ENCODE measurements at places on chromosomes 3 and 15.

GRCh38 chr3:2212206-2212605 is 113.5 kb downstream of the CNTN4 start:
- no peak for DNase-seq

DNA sequence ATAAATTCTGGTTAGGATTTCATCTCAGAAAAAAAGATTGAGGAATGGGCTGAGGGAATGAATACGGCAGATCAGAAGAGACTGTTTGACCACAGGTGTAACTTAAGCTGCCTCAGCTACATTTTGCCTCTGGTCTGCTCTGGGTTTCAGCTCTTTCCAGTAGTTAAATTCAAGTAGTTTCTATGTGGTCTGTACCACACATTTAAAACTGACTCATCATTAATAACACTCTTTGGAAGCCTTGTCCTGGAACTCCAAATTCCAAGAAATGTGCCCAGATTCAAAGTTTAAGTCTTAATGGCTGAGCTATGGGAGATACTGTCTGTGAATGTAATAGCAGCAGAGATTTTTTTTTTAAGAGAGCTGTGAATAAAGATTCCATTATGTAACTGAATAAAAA is 133.1 kb upstream of the IGSF10 start:
- DNase-seq = peak; percentile 4

- DNase-seq = no peak
These were observed 1042.7 kb downstream of the PLOD2 start for GRCh38 chr3:145118303-145118702.

DNA sequence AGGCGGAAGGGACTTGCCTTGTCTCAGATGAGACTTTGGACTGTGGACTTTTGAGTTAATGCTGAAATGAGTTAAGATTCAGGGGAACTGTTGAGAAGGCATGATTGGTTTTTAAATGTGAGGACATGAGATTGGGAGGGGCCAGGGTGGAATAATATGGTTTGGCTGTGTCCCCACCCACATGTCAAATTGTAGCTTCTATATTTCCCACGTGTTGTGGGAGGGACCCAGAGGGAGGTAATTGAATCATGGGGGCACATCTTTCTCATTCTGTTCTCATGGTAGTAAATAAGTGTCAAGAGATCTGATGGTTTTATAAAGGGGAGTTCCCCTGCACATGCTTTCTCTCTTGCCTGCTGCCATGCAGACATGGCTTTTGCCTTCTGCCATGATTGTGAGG is 89.2 kb downstream of the CGGBP1 start:
- DNase-seq = no peak

- DNase-seq = peak; percentile 13
These were observed 405.5 kb upstream of the CNTN4 start for GRCh38 chr3:1693145-1693544.

DNA sequence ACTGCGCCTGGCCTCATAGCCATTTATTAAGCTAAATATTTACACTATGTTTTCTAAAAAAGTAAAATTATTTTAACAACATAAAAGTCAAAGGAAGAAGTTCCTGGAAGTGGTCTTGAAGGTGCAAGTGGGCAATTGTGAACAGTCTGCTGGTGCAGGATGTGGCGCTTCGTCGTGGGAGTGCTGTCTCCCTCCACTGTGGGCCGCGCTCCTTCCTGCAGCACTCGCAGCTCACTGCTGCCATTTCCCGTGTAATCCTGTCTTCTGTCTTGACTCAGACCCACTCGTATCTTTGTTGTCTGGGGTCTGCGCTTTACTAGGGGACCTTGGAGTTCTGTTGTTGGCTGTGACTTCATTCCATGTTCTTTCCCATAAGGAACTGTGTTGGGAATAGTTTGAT is 56.3 kb downstream of the APBA2 start:
- no peak for DNase-seq

DNA sequence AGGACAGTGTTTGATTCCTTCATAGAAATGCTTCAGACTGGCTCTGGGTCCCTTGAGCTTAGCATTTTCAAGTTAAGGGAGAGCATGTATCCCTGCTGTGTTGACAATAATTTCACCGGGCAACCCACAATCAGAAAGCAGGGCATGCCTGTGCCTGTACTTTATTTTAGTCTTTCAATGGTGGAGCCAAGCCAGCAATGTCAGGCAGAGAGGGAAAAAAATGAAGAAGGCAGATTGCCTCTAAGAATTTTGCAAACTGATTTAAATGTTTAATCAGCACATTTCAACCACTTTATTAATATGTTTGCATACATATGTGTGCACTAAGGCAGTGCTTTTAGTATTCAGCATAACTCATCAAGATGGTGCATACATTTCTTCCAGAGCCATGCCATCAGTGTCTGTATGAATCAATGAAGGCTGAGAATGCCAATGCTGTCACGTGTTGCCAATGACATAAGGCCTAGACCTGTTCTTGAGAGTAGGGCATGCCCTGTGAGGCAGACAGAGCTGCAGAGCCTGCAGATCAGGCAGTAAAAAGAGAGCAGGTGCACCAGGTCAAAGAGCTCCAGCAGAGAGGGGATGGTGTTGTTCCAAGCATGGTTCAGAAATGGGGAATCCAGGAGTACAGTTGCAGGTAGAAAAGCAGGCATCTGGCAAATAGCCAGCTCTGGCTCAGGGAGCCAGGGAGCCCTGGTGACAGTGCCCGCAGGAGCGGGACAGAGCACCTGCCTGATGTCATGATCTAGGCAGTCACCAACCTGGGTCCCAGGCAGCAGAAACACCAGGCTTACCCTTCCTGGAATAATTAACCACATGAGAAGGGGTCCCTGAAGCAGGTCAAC is 508.5 kb downstream of the GABRG3 start:
- DNase-seq = no peak

DNA sequence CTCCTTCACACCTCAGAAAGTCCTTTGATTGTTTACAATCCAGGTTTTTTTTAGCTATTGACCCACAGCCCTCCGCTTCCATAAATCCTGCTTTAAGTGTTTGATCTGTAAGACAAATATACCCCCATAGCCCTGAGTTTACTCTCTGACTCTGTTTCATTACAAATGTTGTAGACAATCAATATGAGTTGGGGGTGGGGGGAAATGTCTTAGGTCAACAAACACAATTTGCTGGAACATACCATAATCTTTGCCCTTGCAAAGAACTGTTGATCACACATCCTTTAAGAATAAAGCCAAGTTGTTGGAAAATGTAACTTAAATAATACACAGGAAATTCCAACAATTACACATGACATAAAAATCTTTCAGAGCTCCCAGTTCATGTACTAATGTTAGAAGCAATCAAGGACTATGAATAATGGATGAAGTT is 301.8 kb upstream of the SEMA6D start:
- DNase-seq = no peak

- DNase-seq = no peak
These were observed 337.2 kb upstream of the RARB start for GRCh38 chr3:25090698-25091453.

DNA sequence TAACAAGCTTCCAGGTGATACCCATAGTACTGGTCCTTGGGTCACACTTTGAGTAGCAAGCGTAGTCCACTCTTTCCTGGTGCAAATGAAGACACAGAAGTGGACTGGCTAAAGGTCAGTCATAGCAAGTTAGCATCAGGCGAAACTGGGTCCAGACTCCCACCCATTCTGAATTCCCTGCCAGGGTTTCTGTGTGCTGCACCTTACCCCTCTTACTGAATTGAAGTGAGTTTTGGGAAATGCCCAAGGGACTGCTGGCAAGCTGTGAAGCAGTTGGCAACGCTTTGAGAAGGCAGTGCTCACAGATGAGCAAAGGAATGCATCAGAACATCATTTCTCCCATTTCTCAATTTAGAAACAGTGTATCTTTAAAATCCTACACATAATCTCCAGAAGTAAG is 1.8 kb upstream of the LSG1 start:
- no peak for DNase-seq

- no peak for DNase-seq
These were observed 6.9 kb upstream of the FOXB1 start for GRCh38 chr15:59997070-59997701.

- no peak for DNase-seq
These were observed 69.6 kb downstream of the RYR3 start for GRCh38 chr15:33380406-33380805.

- DNase-seq = no peak
These were observed 155.6 kb downstream of the STXBP5L start for GRCh38 chr3:121063628-121064027.

- no peak for DNase-seq
These were observed 266.8 kb downstream of the TLE3 start for GRCh38 chr15:69830876-69831275.

- DNase-seq = no peak
These were observed 6.0 kb upstream of the BFSP2 start for GRCh38 chr3:133393691-133394474.

GRCh38 chr3:4546346-4547178 is 53.4 kb downstream of the ITPR1 start:
- DNase-seq = no peak

- no peak for DNase-seq
These were observed 579.9 kb upstream of the ZNF717 start for GRCh38 chr3:76365275-76365674.

GRCh38 chr3:155608228-155608920 is 136.5 kb downstream of the PLCH1 start:
- no peak for DNase-seq

DNA sequence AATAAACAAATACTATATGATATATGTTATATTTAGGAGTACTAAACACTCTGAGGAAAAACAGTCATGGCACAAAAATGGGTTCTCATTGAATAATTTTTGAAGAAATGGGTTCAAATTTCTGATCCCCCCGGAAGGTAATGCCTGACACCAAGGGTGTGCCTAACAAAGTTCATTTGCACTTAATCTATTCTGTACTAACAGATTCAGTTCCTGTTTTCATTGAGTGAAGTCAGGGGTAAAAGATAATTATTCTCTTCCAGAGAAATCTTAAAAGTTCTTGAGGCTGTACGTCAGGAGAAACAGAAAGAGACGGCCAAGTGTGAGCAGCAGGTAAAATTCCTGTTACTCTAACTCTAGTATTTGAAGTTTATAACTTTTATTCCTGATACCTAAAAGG is 34.5 kb upstream of the TMEM42 start:
- DNase-seq = no peak

- DNase-seq = no peak
These were observed 532.8 kb downstream of the ZIC1 start for GRCh38 chr3:147941969-147942368.

DNA sequence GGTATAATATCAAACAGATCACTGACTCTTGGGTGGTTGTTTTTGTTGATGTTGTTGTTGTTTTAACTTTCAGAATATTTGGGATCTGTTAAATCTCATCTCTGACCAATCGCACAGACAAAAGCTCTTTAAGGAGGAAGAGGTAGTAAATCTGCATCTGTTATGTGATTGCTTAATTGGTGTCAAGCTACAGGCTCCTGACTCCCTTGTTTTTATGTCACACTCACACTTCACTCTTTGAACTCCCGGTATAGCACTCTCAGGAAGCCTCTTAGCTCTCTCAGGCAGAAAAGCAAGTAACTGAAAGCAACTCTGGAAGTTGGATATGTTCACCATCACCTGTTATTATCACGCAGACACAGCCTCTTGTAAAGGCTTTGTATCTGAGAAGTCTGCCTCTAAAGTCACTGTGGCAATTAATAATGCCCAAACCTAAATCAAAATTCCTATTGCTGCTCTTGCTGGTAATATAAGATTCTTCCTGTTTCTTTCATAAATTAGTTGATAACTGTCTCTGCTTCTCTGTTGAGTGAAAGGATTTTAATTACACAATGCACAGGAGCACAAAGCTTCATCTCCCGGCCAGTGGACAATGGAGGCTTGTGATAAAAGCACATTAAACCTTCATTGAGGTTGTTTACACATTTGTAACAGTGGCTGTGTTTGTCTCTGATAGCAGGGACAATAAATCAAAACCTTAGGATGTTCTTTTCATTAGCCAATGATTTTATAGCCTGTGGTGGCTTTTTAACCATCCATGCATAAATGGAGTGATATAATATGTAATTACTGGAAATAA is 576.7 kb downstream of the MFSD1 start:
- DNase-seq = no peak

GRCh38 chr3:34882764-34883163 is 756.6 kb upstream of the ARPP21 start:
- DNase-seq = peak; percentile 17

DNA sequence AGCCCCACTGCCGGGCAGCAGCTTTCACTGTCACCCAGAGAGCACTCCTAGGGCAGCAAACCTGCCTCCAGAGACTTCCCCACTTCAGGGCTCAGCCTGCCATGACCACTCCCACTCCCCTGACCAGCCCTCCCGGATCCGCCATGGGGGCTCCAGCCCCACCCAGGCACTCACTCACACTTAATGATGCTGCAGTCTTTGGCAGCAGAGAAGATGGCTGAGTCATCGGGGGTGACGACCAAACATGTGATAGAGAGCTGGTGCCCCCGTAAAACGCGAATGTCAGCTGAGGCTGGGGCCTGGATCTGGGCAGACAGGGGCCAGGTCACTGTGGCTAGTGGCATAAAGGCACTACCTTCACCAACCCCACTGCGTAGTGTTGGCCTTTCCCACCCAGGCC is 4.7 kb downstream of the RRP9 start:
- no peak for DNase-seq

DNA sequence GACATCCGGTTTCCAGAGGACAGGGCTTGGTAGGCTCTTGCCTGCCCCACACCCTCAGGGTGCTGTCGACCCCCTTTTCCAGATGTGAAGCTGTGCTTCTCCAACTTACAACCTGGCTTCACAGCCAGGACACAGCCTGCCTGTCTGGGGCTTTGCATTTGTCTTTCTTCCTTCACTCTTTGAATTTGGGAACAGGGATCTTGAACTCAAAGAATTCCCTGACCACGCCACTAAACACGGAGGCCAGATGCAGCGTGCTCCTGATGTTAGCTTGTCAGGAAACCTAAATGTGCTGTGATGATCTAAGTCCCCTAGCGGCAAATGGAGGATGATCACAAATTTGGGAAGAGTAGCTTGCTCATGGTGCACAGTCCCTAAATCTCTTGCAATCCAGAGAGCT is 244.8 kb upstream of the RGMA start:
- peak; percentile 59 for DNase-seq

DNA sequence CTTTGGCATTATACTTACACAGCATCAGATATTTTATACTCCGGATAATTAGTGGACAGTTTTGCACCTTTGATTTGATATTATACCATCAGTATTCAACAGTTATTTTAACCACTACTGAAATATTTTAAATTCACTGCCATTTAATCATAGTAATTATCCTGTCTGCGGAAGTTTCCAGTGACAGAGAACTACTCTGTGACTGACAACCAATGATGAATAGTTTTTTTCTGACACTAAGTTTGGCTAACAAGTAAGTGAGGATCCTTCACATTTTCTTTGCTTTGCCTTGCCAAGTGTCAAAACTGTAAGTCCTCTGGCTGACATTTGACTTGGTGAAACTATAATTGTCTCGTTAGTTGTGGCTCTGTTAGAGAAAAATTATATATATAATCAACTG is 30.5 kb upstream of the GOLGA8B start:
- DNase-seq = no peak

DNA sequence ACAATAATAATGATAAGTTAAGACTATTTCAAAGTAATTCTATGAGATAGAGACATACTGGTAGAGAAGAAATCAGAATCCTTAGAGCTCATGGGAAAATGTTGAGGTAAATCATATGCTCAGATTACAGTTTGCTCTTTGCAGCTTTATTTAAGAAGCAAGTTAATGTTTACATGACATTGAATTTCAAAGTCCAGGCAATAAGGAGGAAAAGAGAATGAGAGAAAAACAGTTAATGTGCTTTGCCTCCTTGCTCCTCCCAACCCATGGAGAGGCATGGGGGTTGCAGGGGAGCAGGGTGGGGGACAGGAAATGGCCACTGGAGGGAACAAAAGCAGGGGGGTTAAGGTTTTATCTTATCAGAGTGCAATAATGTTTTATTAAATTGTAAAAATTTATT is 42.2 kb upstream of the ZBTB38 start:
- DNase-seq = no peak

- no peak for DNase-seq
These were observed 38.6 kb upstream of the SFMBT1 start for GRCh38 chr3:53084310-53085001.

All from SK-MEL-5 (cell line).